ENCODE measurements at places on chromosomes 1 and 21.

DNA sequence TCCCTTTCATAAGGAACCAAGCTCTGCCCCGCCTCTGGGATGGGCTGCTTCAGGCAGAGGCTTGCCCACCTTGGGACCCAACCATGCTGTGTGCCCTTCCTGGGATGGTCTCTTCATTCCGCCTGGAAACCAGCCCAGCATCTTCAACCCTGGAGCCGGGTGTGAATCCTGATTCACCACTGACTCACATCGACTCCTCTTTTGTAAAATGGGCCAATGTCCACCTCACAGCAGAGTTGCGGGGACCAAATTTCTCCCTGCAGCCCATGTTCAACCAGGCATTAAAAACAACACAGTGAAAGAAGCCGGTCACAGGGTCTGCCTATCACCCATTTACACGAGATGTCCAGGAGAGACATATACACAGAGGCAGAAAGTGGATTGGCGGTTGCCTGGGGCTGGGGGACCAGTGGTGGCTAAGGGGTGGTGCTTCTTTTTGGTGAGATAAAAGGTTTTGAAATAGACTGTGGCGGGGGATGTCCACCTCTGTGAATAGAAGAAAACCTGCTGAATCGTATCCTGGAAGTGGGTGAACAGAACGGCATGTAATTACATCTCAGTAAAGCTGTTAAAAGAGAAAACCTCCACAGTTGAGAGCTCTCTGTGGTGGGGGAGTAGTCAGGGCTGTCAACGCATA lies 6.9 kb upstream of the GPR153 start:
- no peak for DNase-seq

DNA sequence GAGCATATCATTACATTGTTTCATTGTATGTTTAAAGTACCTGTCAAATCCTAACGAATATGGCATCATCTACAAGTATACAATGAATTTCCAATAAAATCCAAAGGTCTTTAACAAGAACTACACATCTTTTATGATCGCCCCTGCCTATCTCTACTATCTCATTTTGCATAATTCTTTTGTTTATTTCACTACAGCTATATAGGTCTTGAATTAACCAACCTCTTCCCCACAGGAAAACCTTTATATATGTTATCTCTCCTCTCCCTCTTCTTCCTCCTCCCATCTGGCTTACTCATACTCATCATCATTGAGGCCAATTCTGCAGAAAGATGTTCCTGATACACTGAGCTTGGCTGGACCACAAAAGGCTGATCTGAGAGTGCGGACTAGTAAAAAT lies 175.5 kb downstream of the DENND1B start:
- no peak for DNase-seq

DNA sequence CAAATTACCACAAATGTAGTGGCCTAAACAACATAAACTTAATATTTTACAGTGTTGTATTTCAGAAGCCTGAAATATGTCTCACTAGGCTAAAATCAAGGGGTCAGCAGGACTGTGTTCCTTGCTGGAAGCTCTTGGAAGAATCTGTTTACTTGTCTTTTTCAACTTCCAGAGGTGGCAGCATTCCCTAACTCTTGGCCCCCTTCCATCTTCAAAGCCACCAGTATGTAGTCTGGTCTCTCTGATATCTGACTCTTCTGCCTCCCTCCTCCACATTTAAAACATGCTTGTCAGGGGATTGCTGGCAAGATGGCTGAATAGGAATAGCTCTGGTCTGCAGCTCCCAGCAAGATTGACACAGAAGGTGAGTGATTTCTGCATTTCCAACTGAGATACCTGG lies 567.5 kb downstream of the PLA2G4A start:
- no peak for DNase-seq

GRCh38 chr1:219121679-219122078 lies 52.0 kb upstream of the LYPLAL1 start:
- no peak for DNase-seq

- no peak for DNase-seq
These were observed 862.7 kb downstream of the PLA2G4A start for GRCh38 chr1:187691439-187691838.

DNA sequence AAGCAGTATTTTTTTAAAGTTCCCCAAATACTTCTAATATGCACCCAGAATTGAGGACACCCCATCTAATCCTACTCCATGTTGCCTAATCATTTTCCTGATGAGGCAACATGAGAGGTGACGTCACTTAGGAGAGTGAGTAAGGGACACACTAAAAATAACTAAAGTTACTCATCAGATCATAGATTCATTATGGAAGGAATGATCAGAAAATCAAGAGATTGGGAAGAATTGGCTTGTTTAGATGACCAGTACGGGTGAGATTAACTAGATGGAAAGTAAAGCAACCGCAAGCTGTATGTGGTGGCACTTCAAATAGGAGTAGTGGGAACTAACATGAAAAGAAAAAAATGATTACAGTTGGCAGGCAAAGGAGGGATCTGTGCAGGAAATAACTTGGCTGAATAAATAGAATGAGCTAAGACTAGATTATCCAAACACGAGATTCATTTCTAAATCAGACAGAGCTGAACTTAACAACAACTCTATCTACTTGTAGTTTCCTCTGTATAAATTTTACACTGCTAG lies 61.4 kb upstream of the CXADR start:
- DNase-seq = no peak

GRCh38 chr1:226436855-226437491 lies 29.1 kb upstream of the PARP1 start:
- no peak for DNase-seq

- no peak for DNase-seq
These were observed 17.5 kb downstream of the TRPM2 start for GRCh38 chr21:44370786-44371410.

- no peak for DNase-seq
These were observed 182.0 kb upstream of the CHRM3 start for GRCh38 chr1:239204401-239204800.

GRCh38 chr1:243267914-243268653 lies 12.2 kb downstream of the SDCCAG8 start:
- DNase-seq = no peak

GRCh38 chr1:244319283-244320132 lies 132.2 kb downstream of the ADSS2 start:
- no peak for DNase-seq

- DNase-seq = no peak
These were observed 7.3 kb upstream of the DEDD start for GRCh38 chr1:161139766-161140165.

GRCh38 chr1:82317671-82318070 lies 516.9 kb downstream of the ADGRL2 start:
- DNase-seq = no peak

GRCh38 chr1:177632923-177633615 lies 336.8 kb downstream of the SEC16B start:
- DNase-seq = no peak

DNA sequence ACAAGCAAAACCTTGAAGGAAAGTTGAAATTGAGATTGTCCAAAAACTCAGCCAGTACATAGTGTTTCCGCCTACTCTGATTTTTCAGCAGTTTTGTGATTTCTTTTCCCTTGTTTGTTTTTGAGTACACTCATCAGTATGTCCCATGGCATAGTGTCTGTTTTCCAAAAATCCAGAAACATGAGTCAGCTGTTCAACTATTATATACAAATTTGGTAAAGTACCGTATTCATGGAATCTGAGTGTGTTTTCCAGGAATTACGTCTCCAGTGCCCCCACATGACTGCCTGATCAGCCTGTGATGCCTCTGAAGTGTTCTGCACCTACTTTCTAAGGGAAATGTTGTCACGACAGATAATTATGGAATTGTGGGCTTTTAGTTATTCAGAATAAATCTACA lies 186.8 kb downstream of the LTN1 start:
- DNase-seq = no peak

- no peak for DNase-seq
These were observed 54.4 kb downstream of the PRSS38 start for GRCh38 chr1:227869851-227870305.

DNA sequence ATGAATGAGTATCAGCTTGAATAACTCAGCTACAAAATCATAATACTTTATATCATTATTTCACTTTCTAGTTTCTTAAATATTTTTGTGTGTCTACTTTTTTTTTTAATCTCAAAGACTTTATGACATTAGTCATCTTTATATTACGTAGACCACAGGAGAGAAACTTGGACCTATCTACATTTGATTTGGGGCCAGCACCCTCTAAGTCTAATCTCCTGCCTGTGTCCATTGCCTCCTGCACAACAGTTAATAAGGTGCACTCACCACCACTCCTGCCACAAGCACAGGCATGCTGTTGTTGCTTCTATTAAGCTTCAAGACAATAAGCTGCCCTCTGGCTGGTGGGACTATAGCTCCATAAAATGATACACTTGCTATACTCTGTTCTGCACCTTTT lies 70.4 kb downstream of the DIRAS3 start:
- DNase-seq = no peak

- no peak for DNase-seq
These were observed 2.1 kb upstream of the TP53BP2 start for GRCh38 chr1:223847781-223848345.

DNA sequence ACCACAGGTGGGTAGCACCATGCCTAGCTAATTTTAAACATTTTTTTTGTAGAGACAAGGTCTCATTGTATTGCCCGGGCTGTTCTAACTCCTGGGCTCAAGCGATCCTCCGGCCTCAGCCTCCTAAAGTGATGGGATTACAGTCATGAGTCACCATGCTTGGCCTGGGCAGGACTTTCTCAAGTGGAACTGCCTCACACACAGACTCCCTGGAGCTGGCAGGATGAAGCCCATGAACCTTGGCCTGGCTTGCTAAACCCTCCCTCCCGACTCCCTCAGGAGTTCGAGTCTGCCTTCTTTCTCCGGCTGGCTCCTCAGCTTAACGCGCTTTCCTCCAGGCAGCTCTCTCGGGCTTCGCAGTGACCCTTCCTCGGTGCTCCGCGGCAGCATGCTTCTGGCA lies 7.7 kb upstream of the ECE1 start:
- DNase-seq = no peak

- DNase-seq = no peak
These were observed 214.9 kb downstream of the FGGY start for GRCh38 chr1:59511476-59512465.

DNA sequence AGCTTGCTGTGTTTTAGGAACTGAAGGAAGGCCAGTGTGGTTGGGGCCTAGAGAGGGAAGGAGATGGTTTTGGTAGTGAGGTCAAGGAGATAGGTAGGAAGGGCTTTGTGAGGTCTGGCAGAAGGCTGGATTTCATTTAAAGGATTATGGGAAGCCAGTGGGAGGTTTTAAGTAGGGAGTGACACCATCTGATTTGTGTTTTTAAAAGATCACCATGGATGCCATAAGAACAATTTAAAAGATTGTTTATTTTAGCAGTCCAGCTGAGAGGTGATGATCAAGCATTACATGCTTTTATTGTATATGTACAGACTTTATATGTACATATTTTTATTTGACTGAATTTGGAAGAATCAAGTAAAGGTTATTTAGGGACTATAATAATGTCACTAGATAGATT lies 26.4 kb downstream of the RGL1 start:
- DNase-seq = no peak

- DNase-seq = no peak
These were observed 59.6 kb downstream of the CC2D1B start for GRCh38 chr1:52306227-52307006.

DNA sequence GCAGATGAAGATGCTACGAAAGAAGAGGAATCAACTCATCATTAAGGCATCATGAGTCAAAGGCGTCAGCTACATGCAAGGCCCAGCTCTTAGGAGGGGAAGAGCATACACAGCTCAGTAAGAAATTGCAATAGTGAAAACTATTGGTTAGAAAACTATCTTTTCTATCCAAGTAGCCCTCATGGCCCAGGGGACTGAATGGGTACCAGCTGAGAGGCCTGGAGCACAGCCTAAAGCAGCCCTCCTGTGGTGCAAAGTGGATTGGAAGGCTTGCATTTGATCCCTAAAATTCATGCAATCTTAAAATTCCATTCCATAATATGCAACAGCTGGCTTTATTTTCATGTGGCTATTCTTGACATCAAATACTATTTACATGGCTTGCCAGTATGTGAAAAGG lies 251.8 kb upstream of the USP24 start:
- DNase-seq = no peak

- no peak for DNase-seq
These were observed 2.4 kb downstream of the PDPN start for GRCh38 chr1:13586001-13586400.

DNA sequence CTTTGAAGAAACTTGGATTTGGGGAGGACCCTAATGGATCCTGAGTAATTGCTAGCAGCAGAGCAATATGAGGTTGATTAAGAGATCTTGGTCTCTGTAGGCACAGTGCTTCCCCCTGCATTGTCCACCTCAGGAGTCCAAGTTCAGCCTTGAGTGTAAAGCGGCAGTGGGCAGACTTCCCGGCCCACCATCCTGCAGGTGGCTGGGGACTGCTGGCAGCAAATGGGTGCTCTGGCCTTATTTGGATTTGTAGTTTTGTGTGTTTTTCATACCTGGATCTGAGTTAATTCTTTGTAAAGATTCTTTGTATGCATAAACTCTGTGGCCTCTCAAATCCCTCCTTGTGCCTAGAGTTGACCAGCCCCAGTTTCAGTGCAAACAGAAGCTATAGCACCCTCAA lies 7.6 kb downstream of the BARHL2 start:
- no peak for DNase-seq

DNA sequence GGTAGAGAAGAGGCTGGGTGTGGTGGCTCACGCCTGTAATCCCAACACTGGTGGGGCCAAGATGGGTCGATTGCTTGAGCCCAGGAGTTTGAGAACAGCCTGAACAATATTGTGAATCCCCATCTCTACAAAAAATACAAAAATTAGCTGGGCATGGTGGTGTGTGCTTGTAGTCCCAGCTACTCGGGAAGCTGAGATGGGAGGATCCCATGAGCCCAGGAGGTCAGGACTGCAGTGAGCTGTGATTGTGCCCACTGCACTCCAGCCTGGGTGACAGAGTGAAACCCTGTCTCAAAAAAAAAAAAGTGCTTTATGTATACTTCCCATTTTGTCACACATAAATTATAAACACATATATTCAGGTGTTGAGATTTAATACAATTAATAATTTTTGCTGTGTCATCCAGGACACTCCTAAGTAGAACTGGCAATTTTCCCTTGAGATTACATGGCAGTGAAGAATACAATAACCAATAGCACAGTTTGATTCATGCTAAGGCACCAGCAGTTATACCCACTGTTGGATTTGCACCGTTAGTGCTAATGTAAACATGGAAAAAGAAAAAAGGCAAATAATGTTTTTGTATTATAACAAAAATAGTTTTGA lies 15.5 kb downstream of the GABPB2 start:
- no peak for DNase-seq

DNA sequence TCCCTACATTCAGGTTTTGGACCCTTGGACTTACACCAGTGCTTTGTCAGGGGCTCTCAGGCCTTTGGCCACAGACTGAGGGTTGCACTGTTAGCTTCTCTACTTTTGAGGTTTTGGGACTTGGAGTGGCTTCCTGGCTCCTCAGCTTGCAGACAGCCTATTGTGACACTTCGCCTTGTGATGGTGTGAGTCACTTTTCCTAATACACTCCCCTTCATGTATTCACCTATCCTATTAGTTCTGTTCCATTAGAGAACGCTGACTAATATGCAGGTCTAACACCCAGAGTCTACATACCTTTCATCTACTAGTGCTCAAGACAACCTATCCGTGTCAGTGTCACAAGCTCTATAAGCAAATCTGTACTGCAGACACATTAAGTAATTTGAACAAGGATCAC lies 605.3 kb downstream of the KCNT2 start:
- DNase-seq = no peak
